WTC11 (cell line): ENCODE measurements at places on chromosomes 12 and 14. TPM values are rescaled to one million over a fixed set of nuclear protein-coding genes. Genes with fewer than 3 reads are reported as not detected.

DNA sequence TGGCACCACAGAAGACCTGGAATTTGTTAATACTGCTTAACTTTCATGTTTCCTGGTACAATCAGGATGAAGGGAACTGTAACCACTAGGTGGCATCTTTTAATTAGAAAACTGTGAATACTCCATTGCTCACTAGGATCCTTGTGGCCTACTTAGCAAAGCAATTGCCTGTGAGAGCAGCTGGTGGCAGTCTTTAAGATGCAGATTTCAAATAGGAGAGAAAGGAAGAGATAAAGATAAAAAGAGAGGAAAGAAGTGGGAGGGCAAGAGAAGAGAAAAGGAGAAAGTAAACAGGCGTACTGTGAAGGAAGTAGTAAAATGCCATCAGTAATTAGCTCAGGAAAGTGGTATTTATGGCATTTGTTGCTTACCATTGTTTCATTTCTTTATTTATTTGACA lies 114.5 kb downstream of the RAD51B start:
- H3K36me3 ChIP-seq, result peaks cover 27% of the 10 kb centered on the region
- H3K27ac ChIP-seq, result peak overlapping the region; percentile 90
- DNase-seq, result peak; percentile 28
- H3K4me1 ChIP-seq, result peaks cover 78% of the 10 kb centered on the region
- H3K4me3 ChIP-seq, result peak overlapping the region; percentile 16

Gene CCDC175
- total RNA-seq, result 0.16 to 0.27 TPM in 2 of 3 replicates, not detected in the other

Gene DTX3
- total RNA-seq, result 52.4 to 57.0 TPM (median 55.7 TPM) in 3 replicates

DNA sequence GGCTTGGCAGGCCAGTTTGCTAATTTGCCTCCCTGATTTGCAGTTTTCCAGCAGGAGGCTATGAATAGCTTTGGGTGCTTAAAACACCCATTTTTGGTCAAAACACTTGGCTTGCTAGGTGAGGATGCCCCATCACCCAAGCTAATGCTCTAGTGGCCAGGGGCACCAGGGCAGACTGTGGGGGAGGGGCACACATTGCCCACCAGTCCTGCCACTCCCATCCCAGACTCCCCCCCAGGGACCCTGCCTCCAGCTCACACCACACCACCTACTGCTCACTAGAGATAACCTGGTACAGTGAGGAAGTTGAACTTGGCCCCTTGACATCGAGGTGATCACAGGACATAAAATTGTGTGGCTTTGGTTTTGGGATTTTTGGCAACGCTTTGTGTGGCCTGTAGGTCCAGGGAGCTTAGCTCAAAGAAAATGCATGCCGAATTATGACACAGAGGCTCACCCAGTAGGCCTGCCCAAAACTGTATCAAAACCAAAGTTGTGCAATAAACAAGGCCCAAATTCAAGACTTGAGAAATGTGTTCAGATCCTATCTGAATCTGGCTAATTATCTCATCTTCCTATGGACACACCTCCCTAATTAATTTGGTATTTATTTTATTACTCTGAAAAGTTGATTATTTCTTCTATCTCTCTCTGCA lies 4.3 kb downstream of the NUAK1 start:
- no peak for DNase-seq
- no peaks in the 10 kb centered on the region for H3K36me3 ChIP-seq
- H3K4me3 ChIP-seq, result no peak overlapping the region; the same call in 1 of the 2 replicates
- peaks cover 7% of the 10 kb centered on the region for H3K27me3 ChIP-seq

DNA sequence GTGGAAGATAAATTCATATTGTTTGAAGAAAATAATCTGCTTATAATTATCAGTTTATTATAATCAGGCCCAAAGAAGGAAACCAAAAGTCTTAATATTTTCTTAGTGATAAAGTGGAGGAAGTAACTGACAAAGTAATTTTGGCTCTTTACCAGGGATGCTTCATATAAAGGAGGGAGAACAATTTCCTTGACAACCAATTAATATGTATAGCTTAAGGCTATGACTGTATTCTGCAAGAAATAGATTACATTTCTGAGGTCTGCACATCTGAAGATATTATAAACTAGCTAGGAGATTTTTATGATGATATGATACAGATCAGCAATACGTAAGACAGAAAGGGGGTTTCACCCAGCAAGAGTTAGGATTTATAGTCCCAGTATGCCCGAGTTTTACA lies 90.8 kb downstream of the BICD1 start:
- DNase-seq, result no peak
- no peak overlapping the region for H3K27ac ChIP-seq
- no peaks in the 10 kb centered on the region for H3K27me3 ChIP-seq
- peaks cover 7% of the 10 kb centered on the region; the same call in 1 of the 2 replicates for H3K4me1 ChIP-seq
- H3K36me3 ChIP-seq, result peaks cover 77% of the 10 kb centered on the region

DNA sequence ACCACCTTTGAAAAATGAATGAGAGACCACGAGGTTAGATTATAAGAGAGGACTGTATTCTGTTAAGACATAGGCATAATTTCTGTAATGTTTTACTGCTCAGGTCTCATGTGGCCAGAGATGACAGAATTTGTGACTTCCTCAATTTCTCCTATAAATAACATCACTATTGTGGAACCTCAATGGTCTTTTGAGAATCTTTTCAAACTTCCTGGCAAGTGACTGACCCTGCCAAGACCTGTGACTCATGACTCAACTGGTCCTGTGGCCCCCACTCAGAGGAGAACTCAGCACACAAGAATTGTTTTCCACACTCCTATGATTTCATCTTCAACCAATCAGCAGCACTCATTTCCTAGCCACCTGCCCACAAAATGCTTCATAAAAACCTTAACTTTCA lies 508.2 kb upstream of the ATP2B1 start:
- no peaks in the 10 kb centered on the region for H3K4me1 ChIP-seq
- H3K27me3 ChIP-seq, result no peaks in the 10 kb centered on the region; the same call in 1 of the 2 replicates
- H3K4me3 ChIP-seq, result no peak overlapping the region
- H3K36me3 ChIP-seq, result no peaks in the 10 kb centered on the region
- H3K27ac ChIP-seq, result no peak overlapping the region

Gene CCDC196
- total RNA-seq, result not detected in 3 replicates

DNA sequence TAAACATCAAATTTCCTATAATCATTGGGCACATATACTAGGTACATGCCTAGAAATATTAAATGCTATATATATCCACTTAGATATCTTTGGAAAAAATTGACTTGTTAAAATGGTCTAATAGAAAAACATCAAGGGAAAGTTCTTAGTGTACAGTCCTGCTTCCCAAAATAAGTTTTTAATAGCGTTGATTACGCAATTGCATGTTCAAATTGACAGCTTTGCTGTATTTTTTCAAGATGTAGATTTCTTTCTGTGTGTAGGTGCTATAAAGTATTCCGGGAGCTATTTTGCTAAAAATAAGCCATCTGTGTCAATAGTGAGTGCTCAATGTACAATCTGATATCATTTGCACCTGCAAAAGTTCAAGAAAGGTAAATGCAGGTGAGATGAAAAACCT lies 463.9 kb upstream of the ATP2B1 start:
- H3K4me3 ChIP-seq, result no peak overlapping the region
- no peaks in the 10 kb centered on the region for H3K36me3 ChIP-seq
- no peak for DNase-seq
- H3K27me3 ChIP-seq, result no peaks in the 10 kb centered on the region
- H3K27ac ChIP-seq, result no peak overlapping the region

Gene KRT85
- not detected in 3 replicates for total RNA-seq

- peak; percentile 84 for DNase-seq
- no peak overlapping the region for H3K4me3 ChIP-seq
- H3K4me1 ChIP-seq, result no peaks in the 10 kb centered on the region
- H3K27ac ChIP-seq, result no peak overlapping the region
- H3K27me3 ChIP-seq, result no peaks in the 10 kb centered on the region
Observed at GRCh38 chr14:87888136-87888999, 104.6 kb downstream of the GALC start.

- DNase-seq, result no peak
- H3K4me3 ChIP-seq, result no peak overlapping the region
- peaks cover 6% of the 10 kb centered on the region for H3K27me3 ChIP-seq
- peaks cover 2% of the 10 kb centered on the region; the same call in 1 of the 2 replicates for H3K36me3 ChIP-seq
Observed at GRCh38 chr14:79325071-79325470, 886.2 kb downstream of the DIO2 start.

GRCh38 chr14:55382483-55382882 lies 29.1 kb downstream of the ATG14 start:
- H3K4me1 ChIP-seq, result no peaks in the 10 kb centered on the region
- peaks cover 23% of the 10 kb centered on the region for H3K36me3 ChIP-seq
- H3K27me3 ChIP-seq, result no peaks in the 10 kb centered on the region
- no peak overlapping the region for H3K4me3 ChIP-seq

Gene TOMM20L
- total RNA-seq, result not detected in 3 replicates

GRCh38 chr12:104566244-104566993 lies 109.7 kb downstream of the CHST11 start:
- no peak overlapping the region for H3K4me3 ChIP-seq
- peaks cover 4% of the 10 kb centered on the region; the same call in 1 of the 2 replicates for H3K4me1 ChIP-seq
- H3K36me3 ChIP-seq, result peaks cover 9% of the 10 kb centered on the region
- no peak overlapping the region for H3K27ac ChIP-seq
- no peak for DNase-seq

DNA sequence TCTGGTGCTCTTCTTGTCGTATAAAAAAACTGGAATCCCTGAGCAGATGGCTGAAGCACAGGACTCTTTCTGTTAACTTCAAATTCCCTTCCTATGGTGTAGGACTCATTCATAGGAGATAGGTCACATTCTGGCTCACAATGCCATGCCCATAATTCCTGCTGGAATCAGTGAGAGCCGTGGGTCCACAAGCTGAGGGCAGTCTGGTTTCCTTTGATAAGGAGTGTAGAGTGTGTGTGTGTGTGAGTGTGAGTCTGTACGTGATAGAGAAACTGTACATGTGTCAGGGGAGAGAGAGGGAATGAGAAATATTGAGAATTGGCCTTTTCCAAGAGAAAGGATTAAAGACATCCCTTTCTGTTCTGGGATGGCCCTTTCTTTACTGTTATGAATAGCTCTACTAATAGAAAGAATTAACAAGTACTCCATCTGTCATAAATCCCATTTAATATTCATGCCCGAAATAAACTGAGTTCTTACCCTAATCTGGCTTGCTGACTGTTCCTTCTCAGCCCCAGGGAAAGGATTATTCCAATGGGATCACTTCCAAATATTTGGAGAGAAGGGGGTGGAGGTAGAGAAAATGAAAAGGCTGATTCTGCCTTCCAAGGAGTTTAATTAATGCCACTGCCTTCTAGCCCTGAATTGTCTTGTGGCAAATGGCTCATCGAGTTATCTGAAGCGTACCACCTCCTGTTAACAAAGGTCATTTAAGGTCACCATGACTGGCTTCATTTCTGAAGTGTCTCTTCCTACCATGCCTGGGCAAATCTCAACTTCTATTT lies 79.0 kb downstream of the TMX1 start:
- no peaks in the 10 kb centered on the region for H3K36me3 ChIP-seq
- no peak for DNase-seq
- H3K4me1 ChIP-seq, result no peaks in the 10 kb centered on the region

DNA sequence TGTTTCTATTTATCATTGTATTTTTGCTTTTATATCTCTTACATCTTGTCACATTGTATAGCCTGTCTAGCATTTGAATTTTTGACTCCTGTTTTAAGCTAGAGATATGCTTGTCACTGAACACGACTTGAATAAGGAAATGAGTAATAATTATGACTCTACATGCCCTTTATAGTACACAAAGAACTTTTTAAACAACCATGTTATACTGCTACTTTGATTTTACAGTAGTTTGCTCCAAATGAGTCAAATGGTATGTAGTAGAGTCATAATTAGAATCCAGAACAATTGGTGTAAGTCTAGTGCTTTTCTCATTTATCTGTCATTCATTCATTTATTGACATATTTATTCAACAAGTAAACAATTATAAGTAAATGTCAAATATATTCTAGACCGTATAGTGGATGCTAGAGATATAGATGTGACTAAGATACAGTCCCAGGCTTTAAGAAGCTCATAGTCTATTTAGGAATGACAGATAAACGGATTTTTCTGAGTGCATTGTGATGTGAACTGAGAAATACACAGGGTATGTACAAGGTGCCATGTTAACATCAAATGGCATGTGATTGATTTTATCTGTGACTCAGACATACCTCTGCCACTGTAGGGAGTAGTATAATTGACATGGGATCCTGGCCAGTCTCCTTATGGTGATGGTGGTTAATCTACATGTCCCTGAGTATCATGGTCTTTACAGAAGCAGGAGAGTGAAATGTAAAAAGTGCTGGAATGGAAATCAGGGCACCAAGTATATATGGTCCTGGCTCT lies 799.7 kb downstream of the DIO2 start:
- H3K27me3 ChIP-seq, result no peaks in the 10 kb centered on the region; the same call in 1 of the 2 replicates
- peaks cover under 1% of the 10 kb centered on the region; the same call in 1 of the 2 replicates for H3K36me3 ChIP-seq
- no peak overlapping the region for H3K27ac ChIP-seq
- H3K4me1 ChIP-seq, result peaks cover 13% of the 10 kb centered on the region
- H3K4me3 ChIP-seq, result no peak overlapping the region

- no peak for DNase-seq
- H3K4me3 ChIP-seq, result no peak overlapping the region
- H3K27ac ChIP-seq, result no peak overlapping the region
- H3K36me3 ChIP-seq, result no peaks in the 10 kb centered on the region
- no peaks in the 10 kb centered on the region; the same call in 1 of the 2 replicates for H3K27me3 ChIP-seq
Observed at GRCh38 chr14:87613881-87614280, 379.1 kb downstream of the GALC start.

GRCh38 chr14:102474934-102475333 lies 34.6 kb downstream of the ANKRD9 start:
- H3K27ac ChIP-seq, result no peak overlapping the region; the same call in 1 of the 2 replicates
- H3K4me1 ChIP-seq, result no peaks in the 10 kb centered on the region
- no peak for DNase-seq
- H3K4me3 ChIP-seq, result no peak overlapping the region

GRCh38 chr14:92625213-92625612 lies 111.6 kb downstream of the RIN3 start:
- H3K4me1 ChIP-seq, result peaks cover 20% of the 10 kb centered on the region
- no peak for DNase-seq
- H3K27ac ChIP-seq, result no peak overlapping the region
- peaks cover 37% of the 10 kb centered on the region for H3K36me3 ChIP-seq

DNA sequence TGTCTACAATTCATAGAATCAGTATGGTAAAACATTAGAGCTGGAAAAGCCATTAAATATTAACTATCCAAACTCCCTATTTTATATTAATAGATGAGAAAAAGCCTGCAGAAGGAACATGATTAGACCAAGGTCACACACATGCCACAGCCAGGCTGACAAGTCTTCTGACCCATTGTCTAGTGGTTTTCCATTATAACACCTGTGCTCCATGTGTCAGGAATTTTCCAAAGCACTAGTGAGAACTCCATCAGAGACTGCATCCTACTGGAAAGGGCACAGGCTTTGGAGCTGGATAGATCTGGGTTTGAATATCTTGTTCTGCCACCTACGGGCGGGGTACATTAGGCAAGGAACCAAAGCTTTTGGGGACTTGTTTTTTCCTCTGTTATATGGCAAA lies 325.5 kb downstream of the RAD51B start:
- peaks cover 18% of the 10 kb centered on the region for H3K36me3 ChIP-seq
- no peak for DNase-seq
- H3K27me3 ChIP-seq, result no peaks in the 10 kb centered on the region
- H3K4me3 ChIP-seq, result no peak overlapping the region
- no peak overlapping the region for H3K27ac ChIP-seq

Gene SDR9C7
- total RNA-seq, result not detected in 3 replicates

DNA sequence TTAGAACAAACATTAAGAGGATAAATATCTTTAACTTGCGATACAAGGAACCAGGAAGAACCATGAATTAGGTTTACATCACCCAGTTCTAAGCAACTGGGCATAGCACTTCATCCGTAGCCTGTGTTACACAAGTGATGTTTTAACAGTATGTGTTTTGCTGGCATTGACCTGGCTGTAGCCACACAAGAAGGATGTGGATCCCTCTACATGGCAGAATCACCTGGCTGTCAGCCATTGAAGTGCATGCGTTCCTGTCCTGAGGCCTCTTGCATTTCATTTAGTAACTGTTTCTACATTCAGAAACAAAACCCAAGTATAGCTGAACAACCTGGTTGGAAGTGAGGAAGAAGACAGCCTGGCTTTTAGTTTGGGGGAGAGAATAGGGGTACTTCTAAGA lies 72.2 kb downstream of the TGFB3 start:
- H3K27me3 ChIP-seq, result no peaks in the 10 kb centered on the region
- no peak overlapping the region for H3K4me3 ChIP-seq
- DNase-seq, result no peak
- no peaks in the 10 kb centered on the region for H3K36me3 ChIP-seq
